ENCODE measurements at places on chromosomes 5 and 9.

GRCh38 chr9:35826071-35826701, 2.3 kb downstream of the FAM221B start:
- peak; percentile 24 for DNase-seq

DNA sequence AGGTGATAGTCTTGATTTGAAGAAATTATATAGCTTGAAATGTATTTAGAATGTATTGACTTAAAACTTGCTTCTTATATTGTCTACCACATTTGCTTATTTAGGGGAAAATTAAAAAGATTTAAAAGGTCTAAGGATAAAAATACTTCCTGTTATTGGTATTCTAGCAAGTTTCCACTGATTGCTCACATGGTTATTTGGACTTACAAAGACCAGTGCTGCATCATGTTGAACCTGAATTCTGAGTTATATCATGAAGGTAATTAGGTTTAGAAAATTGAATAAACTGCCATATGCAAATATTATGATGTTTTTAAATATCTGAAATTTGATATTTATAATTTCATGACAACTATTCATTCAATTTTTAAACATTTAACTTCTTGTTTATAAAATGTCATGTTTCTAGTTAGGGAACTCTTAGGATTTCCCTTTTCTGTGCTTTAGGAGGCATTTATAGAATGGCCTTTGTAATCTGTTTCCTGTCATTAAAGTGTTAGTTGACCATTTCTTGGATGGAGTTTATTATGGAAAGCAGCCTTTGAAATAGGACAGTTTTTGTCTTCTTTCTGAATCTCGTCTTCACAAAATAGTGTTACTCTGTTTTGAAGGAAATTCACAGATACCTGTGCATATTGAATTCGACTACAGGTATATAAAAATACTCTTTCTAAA, 85.8 kb downstream of the MTREX start:
- no peak for DNase-seq

GRCh38 chr9:111020594-111020993, 17.7 kb downstream of the LPAR1 start:
- DNase-seq = no peak

GRCh38 chr9:126165755-126166154, 160.9 kb upstream of the MVB12B start:
- no peak for DNase-seq

DNA sequence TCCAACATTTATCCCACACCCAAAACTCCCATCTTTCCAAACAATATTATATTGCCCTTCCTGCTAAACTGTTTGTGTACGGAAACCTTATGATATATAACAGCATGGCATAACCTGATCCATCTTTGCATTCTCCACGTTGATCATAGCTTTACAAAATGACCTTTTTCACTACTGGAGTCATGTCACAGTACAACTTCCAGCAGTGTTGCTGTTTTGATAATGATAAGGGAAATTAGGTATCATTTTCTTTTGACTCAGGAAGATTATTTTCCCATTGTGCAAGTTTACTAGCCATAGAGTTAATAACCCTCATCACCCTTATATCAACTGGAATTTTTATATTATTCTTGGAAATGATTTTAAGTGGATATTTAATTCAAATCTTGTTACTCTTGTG, 57.5 kb downstream of the SH3GL2 start:
- no peak for DNase-seq

DNA sequence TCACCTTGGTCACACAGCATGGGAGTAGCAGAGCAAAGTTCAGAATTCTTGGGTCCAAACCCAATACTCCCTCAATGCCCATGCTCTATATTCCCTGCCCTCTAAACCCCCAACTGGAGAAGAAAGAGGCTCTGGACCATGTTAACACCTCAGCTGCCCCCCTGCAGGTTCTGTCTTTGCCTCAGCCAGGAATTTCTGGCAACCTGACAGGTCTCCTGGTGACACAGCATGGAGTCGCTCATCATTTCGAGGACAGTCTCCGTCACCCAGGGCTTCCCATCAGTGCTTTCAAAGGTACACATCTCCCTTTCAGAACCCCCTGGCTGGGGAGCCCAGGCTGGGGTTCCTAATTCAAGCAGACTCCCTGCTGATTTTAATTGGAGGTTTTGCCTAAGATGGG, 189.5 kb downstream of the BRINP1 start:
- no peak for DNase-seq

- no peak for DNase-seq
These were observed 30.1 kb upstream of the MUSK start for GRCh38 chr9:110638381-110638954.

GRCh38 chr9:71925834-71926233, 14.4 kb downstream of the C9orf85 start:
- no peak for DNase-seq

DNA sequence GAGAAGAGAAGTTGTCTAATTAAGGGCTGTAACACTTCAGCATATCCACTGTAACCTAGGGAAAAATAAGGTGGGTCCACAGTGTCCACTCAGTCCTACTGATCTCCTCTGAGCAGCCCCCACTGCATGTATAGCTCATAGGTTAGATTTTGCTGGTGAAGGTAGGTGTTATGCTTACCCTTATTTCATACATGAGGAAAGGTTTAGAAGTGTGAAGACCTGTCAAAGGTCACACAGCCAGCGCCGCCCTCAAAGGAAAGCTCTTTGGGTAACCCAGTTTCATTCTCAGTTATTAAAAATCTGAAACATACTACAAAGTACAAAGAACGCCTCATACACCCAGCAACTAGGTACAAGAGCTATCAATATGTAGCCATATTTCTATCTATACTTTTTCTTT, 87.2 kb downstream of the TLE4 start:
- no peak for DNase-seq

- DNase-seq = no peak
These were observed 216.8 kb upstream of the OTULINL start for GRCh38 chr5:14364576-14365472.

GRCh38 chr9:110579862-110580219, 300 bp upstream of the SVEP1 start:
- DNase-seq = no peak

- no peak for DNase-seq
These were observed 443.8 kb downstream of the BNC2 start for GRCh38 chr9:16426716-16427115.

- no peak for DNase-seq
These were observed 148.5 kb downstream of the KIAA0825 start for GRCh38 chr5:94469894-94470329.

DNA sequence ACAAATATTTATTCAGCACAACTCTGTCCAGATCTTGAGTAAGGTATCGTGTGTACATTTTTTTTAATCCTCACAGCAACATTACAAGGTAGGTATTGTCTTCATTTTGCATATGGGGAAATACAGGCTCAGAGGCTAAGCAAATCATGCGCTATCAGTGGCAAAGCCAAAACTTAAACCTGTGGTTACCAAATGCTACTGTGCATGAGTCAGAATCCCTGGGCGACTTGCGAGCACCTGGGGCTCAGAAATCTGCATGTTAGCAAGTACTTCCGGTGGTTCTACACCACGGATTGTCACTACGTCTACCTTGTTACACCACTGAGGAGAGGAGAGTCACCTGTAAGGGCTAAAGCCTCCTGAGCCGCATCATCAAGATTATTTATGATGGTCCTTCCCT, 21.3 kb downstream of the C5orf58 start:
- DNase-seq = peak; percentile 65

- peak; percentile 74 for DNase-seq
These were observed 27.9 kb upstream of the MGAT1 start for GRCh38 chr5:180830253-180831138.

DNA sequence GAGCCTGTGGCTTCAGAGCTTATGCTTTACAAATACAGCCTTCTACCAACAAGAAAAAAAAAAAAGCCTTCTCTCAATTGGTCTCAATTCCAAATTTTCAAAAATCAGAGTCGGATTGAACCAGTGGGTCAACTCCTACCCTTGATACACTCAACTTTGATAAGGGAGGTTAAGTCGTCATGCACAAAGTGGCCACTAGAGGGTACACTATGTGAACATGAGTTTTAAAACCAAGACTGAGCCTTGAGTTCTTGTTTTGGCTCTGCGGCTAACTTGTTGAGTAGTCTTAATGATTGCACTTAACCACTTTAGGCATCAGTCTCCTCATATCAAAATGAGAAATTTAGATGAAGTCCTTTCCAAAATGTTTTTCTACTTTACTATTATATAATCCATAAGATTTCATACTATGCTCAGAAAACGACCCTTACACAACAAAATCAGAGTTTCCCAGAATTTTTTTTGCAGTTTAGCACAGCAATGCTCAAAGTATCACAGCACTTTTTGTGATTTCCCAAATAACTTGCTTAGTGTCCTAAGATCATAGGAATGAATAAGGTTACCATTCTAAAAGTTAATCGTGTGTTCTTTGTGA, 92.9 kb upstream of the MTAP start:
- peak; percentile 65 for DNase-seq

DNA sequence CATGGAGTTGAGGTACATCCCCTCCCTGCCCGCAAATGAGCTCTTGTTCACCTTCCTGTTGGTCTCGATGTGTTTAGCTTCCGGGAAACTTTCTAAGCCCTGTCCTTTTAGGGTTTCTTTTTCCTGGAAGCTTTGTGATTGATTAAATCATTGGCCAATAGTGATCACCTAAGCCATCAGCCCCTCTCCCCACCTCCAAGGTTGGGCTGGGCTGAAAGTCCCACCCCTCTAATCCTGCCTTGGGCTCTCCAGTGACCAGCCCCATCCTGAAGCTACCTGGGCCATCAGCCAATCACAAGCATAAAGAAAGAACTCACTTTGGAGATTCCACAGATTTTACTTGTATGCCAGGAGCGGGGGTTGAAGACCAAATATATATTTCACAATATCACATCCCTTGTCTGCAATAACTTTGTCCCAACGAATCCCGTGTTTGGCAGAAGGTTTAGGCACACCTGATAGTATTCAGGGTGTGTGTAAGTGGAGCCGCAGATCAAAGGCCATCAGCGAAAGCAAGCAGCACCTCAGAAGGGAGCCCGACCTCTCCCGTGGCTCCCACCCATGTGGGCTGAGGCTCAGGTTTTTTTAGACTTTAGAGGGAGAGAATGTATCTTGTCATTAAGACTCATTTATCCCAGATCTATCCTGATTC, 20.4 kb downstream of the ROPN1L start:
- DNase-seq = no peak

DNA sequence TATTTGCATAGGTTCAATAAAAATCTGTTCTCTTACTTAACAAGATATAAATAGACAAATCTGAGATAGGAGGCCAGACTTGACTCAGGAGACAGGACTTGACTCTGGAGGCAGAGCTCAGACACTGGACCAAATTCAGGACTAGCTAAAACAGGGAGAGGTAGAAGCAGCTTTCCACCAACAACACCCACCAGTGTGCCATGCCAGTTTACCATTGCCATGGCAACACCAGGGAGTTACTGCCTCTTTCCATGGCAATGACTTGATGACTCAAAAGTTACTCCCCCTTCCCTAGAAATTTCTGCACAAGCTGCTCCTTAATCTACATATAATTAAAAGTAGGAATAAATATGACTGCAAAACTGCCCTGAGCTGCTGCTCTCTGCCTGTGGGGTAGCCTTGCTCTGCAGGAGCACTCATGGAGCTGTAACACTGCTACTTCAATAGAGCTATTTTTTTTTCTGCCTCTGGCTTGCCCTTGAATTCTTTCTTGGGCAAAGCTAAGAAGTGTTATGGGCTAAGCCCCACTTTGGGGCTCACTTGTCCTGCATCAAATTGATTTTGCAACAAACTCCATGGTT, 473.0 kb downstream of the PLK2 start:
- DNase-seq = no peak

DNA sequence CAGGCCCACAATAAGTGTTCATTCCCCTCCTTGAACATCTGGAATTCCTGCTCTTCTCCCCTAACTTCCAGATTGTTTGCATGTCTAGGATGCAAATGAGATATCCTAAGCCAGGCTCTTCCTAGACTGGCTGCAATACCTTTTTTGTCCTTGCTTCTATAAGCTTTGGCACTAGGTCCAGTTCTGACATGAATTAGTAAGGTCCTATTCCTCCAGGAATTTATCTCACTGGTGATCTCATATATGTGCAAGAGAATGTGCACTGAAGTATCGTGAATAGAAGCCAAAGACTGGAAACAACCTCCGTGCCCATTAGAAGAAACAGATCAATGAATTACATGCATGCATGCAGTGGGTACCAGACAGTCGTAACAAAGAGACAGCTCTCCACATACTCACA, 25.2 kb downstream of the DUSP1 start:
- no peak for DNase-seq

DNA sequence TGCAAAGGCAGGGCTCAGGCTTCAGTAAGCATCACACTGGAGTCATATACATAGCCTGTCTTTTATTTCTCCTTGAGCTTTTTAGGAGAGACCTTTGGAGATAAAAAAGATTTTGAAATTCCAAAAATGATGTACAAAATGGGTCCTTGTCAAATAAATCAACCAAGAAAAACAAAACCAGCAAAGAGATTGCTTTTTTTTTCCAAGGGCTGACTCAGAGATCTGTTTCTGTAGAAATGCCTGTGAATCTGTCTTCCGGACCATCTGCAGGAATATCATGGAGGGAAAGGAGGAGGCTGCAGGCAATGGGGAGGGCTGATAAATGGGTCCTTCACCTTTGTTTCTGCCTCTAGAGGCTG, 77.4 kb downstream of the SLIT3 start:
- no peak for DNase-seq

GRCh38 chr5:50958852-50959457, 292.5 kb downstream of the PARP8 start:
- DNase-seq = no peak

- DNase-seq = no peak
These were observed 21.3 kb upstream of the SLC12A2 start for GRCh38 chr5:128062172-128062746.

DNA sequence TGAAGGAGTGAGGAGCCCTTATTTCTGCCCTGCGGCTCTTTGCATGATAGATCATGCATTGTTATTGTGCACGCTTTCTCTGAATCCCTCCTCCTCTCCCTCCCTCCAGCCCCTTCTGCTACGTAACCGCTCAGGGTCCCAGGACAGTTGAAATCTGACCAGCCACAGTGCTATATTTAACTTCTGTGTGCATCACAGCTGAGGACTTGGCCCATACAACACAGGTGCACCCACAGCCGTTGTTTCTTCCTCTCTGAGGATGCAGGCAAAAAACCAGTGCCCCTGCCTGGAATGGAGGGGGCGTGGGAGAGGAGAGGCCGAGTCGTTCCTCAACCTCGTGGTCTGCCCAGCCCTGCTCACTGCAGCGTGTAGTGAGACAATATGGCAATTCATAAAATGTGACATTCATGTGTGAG, 335.6 kb upstream of the CLINT1 start:
- DNase-seq = no peak

Measured in activated naive CD4-positive, alpha-beta T cell treated with anti-CD3 and anti-CD28 coated beads, Interleukin-2, amount 50 U/mL, for 16 hours (primary cell).